Lower leg skin (tissue), 4 donors: ENCODE measurements at places on chromosomes 7 and 10.

DNA sequence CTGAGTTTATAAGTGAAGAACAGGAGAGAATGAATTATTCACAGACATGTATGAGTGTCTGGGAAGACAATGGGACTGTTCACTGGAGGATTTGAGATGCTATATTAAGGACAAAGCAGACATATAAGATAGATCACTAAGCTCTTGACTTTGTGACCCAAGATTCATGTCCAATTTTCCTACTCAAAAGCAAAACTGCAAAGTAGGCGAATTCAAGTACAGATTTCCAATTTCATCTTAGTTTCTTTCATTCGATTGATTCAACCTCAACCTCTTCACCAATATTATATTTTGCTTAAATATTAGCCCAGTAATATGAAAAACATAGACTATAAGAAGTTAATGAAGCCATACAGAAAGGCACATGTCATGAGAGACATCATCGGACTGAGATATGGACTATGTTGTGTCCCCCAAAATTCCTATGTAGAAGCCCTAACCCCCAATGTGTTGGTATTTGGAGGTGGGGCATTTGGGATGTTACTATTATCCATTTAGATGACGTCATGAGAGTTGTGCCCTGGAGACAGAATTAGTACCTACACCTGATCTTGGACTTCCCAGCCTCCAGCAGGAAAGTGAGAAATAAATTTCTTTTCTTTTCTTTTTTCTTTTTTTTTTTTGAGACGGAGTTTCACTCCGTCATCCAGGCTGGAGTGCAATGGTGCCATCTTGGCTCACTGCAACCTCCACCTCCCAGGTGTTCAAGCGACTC is 353.7 kb upstream of the AKR1E2 start:
- DNase-seq: no peak

GRCh38 chr10:99973190-99973589 is 36.6 kb downstream of the DNMBP start:
- no peak for DNase-seq

- DNase-seq: no peak
These were observed 114.8 kb upstream of the ARID5B start for GRCh38 chr10:61786728-61787127.

DNA sequence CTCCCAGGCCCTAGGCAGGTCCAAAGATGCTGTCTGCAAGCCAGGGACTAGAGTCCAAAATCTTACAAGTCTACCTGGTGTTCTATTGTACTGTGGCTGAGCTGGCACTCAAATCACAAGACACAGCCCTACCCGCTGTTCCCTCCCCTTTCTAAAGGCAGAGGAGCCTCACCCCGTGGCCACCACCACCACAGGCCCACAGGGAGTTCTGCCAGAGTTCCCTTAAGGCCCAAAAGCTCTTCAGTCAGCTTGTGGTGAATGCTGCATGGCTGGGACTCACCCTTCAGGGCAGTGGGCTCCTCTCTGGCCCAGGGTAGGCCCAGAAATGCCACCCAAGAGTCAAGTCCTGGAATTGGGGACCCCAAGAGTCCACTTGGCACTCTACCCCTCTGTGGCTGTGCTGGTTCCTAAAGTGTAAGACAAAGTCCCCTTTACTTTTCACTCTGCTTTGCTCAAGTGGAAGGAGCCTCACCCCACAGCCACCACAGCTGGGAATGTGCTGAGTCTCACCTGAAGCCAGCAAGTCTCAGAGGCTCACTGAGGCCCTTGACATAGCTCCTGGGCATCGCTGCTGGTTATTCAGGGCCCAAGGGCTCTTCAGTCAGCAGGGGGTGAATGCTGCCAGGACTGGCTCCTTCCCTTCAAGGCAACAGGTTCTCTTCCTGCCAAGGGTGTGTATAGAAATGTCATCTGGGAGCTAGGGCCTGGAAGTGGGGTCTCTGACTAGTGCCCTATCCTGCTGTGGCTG is 48.8 kb upstream of the PSAP start:
- DNase-seq: no peak

DNA sequence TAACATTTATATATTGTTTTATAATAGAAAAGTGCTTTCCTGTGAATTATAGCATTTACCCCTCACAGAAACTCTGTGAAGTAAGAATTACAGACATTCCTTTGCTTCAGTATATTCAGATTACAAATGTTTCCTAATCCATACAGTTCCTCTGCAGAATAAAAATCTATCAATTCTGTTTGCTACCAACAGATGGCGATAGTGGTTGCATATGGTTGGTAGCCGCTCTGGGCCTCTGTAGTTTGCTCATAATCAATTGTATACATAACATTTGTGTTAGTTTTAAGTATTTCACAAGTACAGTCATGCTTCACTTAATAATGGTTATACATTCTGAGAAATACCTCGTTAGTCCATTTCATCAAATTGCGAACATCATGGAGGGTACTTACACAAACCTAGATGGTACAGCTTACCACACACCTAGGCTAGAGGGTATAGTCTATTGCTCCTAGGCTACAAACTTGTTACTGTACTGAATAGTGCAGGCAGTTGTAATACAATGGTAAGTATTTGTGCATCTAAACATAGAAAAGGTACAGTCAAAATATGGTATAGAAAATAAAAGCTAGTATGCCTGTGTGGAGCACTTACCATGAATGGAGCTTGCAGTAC is 94.4 kb upstream of the STEAP4 start:
- no peak for DNase-seq
